ENCODE measurements at places on chromosomes 2 and 18.

- DNase-seq, result peak; percentile 82
These were observed 144.1 kb downstream of the FHOD3 start for GRCh38 chr18:36441426-36442240.

- no peak for DNase-seq
These were observed 246.4 kb upstream of the NT5C1B start for GRCh38 chr2:18835787-18836186.

DNA sequence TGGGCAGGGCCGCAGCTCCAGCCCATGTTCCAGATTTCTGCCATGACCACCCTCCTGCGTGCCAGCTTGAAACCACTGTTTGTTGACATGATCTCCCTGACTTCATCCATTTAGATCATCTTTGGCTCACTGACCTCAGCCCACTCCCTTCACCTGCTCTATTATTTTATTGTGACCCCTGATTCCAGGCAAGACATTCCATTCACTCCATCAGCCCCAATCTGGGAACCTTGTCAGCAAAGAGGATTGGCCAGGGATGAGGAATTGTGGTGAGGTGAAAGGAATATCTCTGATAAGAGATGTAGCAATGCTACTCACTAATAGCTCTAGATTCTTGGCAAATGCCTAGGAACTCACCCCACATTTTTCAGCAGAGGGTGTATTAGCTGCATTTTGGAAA is 174.2 kb downstream of the TMEM247 start:
- no peak for DNase-seq

GRCh38 chr2:85840091-85840490 is 48.7 kb downstream of the ST3GAL5 start:
- DNase-seq, result no peak

GRCh38 chr2:124967325-124967724 is 942.2 kb downstream of the CNTNAP5 start:
- no peak for DNase-seq

GRCh38 chr2:218964041-218964771 is 4.7 kb downstream of the CDK5R2 start:
- peak; percentile 31 for DNase-seq

DNA sequence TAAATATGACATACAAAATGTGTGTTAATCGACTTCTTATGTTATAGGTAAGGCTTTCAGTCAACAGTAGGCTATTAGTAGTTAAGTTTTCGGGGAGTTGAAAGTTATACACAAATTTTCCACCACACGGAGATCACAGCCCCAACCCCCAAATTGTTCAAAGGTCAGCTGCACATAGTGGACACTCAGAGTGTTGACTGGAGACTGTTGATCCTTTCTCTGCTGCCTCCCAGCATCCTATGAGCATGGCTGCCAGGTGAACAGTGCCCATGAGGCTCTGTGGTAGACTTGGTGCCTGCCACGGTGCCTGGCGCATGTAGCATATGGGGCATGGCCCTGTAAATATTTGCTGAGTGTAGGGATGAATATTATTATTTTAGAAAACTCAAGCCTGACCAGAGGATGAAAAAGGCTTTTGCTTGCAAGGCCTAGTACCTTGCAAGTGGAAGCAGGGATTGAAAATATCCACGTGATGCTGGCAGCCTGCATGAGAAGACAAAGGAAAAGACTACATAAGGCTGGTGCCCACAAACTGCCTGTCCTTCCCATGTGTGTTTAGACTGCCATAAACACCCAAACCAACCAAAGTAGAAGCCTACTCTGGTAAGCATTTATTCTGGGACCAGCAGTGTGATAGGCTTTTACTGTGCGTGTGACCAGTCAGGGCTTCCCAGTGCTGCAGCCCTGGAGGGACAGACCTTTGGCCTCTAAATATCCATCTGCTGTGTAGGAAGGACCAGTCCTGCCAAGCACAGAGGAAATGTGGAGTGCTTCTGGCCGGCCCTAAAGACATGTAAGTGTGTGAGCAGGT is 226.1 kb downstream of the LDLRAD4 start:
- no peak for DNase-seq

DNA sequence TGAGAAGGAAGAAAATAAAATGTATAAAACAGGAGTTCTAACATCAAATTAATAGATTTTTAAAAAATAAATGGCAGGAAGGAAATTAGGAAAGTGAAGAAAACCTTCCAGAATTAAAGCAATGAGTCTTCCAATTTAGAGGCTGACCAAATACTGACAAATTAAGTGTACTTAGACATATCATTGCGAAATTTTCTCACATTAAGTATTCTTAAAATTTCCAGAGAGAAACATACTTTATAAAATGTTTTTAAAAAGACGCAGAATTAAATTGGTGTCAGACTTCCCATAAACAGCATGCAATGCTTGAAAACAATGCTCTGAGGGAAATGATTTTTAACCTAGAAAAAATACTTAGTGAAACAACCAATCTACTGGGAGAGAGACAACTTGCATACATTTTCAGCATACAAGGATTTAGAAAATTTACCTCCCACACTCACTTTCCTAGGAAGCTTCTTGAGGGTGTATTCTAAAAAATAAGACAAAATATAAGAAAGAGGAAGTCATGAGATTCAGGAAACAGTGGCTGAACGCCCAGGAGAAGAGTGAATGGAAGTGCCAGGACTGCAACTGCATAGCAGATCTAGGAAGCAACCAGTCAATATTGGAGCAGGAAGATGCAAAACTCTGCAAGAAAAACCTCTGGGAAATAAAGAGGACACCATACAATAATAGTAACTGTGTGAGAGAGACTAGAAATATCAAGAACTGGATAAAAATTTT is 339.9 kb downstream of the ADCYAP1 start:
- DNase-seq, result no peak

DNA sequence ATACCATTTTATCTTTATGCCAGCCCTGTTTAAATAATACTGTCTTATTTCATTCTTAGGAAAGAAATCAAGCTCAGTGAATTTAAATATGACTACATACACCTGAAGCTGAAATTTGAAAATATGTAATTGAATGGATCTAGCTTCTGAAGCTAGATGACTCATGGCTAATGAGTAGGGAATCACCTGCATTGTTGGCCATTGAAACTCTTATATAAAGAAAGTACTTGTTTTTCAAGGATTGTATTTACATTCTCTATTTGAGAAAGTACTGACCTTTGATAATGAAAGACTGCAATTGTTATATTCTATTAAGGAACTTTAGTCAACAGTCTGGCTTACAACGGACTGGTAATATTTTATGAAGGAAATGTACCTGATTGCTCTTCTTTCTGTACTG is 346.7 kb upstream of the LRATD1 start:
- DNase-seq, result no peak

GRCh38 chr2:218419630-218420216 is 800 bp downstream of the VIL1 start:
- DNase-seq, result no peak

DNA sequence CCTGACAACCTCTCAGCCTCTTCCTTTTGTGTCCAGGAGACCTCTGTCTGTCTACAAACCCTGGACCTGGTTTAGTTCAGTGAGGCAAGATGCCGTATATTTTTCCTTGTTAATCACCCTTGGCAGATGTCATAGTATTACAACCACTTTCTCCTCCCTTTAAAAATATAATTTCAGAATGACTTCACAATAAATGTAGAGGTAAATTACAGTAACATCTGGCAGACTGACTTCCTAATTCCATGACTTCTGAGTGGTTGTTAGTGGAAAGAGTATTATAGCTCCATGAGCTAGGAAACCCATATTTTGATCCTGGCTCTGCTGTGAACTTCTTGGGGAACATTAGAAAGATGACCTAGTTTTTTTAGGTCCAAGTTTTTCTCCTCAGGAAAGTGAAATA is 39.5 kb downstream of the SPATS2L start:
- DNase-seq, result no peak

GRCh38 chr2:165112133-165112573 is 91.7 kb downstream of the SCN3A start:
- no peak for DNase-seq

- DNase-seq, result peak; percentile 36
These were observed 97.0 kb downstream of the RNF144A start for GRCh38 chr2:7014174-7014640.

DNA sequence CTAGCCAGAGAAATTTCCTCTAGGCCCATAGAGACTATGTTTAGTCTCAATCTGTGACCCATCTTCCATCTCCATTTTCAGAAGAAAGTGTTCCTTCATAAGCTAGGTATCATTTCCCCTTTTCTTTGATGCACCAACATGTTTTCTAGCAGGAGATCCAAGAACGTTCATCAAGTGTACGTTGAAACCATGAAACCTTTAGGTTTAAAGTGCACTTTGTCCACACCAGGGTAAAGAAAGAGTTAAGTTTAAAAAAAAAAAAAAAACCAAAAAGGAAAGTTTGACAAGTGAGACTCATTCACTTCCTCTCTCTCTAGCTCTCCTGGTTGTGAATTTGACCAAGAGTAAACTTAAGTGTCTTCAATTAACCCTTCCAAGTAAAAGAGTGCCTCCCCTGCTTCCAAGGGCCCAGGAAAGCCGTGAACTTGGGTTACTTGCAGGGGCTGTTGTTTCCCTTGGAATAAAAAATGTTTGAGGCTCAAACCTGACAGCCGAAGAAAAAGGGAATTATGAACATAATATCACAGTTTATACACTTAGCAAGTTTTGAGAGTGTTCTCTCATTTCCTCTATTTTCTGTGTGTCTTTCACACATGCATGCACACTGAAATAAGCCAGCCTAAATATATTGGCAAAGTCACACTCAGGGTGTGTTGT is 56.7 kb downstream of the LBH start:
- DNase-seq, result no peak

DNA sequence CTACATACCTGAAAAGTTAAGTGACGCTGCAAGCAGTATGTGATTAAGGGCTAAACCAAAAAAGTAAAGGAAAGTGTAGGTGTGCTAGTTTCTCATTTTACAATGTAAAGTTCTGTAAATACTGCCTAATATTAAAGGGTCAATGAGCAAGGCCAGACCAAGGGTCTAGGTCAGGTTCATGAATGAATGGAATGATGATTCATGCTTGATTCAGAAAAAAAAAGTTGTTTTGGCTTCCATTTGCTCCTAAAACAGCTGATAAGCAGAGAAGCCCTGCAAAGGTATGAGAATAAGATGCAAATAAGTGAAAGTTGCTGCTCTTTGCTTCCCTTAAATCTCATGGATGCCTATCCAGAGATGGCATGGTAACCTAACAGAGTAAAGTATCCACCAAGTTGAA is 61.3 kb downstream of the PTRHD1 start:
- no peak for DNase-seq

GRCh38 chr2:176111309-176111663 is 4.2 kb downstream of the HOXD11 start:
- DNase-seq, result peak; percentile 69

DNA sequence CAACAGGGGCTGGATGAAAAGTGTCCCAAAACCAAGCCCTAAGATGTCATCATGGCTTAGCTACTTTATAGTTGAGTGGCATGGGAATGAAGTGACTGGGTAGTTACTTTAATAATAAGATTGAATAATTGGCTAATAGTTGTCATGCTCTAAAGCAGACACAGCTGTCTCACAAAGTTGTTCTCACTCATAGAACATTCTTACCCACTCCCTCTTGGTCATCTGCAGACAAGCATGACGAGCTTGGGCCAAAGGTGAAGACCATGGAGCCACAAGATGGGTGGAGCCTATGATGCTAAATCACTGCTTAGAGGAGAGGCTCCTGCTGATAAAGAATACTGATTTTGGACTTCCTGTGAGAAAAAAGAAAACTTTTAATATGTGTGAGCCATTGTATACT is 62.4 kb upstream of the MMADHC start:
- no peak for DNase-seq

DNA sequence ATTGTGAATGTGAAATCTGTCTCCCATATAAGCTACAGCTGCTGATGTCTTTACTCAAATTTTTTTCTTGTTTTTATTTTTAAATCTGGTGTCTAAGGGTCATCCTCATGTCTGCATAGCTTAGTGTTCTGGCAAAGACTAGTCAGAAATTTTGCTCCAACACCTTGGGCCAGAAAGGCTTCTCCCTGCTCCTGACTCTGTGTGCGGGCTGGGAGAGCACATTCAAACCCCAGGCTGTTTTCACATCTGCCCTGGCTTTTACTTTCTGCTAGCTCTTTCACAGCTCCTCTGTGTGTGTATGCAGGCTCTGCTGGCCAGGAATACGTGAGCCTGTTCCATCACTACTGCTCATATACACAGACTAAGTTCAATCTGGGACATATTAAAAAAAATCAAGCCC is 102.9 kb upstream of the RIOK3 start:
- DNase-seq, result no peak

- DNase-seq, result peak; percentile 17
These were observed 90.9 kb downstream of the OSBPL6 start for GRCh38 chr2:178285287-178285615.

DNA sequence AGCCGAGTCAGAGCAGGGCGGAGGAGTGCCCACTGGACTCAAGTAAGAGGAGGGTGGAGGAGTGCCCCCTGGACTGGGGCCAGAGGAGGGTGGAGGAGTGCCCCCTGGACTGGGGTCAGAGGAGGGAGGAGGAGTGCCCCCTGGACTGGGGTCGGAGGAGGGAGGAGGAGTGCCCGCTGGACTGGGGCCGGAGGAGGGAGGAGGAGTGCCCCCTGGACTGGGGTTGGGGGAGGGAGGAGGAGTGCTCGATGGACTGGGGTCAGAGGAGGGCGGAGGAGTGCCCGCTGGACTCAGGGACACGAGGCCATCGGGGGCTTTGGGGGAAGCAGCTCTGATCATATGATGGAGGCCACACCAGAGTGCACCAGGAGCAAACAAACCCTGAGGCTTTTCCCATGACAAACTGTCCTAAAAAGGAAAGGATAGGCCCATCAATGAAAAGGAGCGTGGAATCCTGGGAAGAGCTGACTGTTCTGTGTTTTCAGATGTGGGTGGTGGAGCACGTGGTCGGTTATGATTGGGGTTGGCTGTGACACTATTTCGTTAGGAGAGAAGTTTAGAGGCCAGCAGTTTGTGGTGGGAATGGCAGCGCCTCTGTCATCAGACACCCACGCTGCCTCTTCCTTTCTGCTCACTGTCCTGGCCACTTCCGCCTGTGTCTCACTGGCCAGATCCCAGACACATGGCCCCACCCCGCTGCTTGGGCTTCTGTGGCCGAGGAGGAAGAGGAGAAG is 24.5 kb upstream of the HPCAL1 start:
- no peak for DNase-seq

DNA sequence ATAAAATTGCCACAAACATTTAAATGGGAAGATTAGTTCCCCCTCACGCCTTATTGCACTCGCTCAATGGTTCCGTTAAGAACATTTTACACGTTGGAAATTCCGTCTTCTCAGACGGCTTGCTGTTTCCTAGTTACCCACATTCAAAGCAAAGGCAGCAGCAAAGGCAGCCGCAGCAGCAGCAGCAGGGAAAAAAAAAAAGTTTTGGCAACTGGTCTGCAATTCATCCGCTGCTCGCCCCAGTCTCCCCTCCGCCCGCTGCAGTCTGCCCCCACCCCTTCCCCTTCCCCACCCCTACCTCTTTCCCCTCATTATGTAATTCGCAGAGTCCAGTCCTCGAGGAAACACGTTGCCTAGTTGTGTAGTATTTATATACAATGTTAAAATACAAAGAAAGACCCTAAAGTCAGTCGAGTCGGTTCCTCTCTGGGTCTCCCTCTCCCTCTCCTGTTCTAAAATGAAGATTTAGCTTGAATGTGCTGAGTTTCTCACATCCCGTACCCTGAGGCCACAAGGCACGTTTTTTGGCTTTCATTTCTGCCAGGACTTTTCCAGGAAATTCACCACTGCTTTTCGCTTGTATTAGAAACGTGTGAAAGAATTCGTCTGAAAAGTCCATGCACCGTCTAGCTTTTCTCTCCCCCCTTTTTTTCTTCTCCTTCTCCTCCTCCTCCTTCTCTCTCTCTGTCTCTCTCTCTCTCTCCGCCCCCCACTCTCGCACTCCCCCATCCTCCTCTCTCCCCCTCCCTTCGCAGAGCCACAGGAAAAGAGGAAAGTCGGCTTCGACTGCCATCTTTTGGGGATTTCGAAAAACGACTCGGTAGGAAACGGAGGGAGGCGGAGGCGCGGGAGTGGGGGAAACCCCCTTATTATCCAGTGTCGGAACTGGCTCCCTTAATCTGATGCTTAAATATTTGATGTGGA is 140.0 kb downstream of the MEIS1 start:
- peak; percentile 91 for DNase-seq
